ENCODE measurements at places on chromosomes 11 and 22.

DNA sequence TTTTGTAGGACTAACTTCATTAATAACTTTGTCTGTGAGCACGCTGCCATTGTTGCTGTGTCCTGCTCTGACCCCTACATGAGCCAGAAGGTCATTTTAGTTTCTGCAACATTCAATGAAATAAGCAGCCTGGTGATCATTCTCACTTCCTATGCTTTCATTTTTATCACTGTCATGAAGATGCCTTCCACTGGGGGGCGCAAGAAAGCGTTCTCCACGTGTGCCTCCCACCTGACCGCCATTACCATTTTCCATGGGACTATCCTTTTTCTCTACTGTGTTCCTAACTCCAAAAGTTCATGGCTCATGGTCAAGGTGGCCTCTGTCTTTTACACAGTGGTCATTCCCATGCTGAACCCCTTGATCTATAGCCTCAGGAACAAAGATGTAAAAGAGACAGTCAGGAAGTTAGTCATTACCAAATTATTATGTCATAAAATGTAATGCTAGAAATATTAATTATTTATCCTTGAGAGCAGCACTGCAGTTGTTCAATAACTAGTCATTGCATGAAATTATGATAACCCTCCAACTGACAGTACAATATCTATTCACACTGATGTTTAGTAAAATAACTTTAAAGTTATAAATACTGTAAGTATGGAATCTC, 46.4 kb upstream of the OR5D13 start:
- no peak overlapping the region for H3K4me3 ChIP-seq
- no peaks in the 10 kb centered on the region for H3K27me3 ChIP-seq
- H3K4me1 ChIP-seq: no peaks in the 10 kb centered on the region
- DNase-seq: no peak

GRCh38 chr11:69297787-69298266, 3.9 kb downstream of the MYEOV start:
- H3K36me3 ChIP-seq: no peaks in the 10 kb centered on the region
- H3K4me3 ChIP-seq: peak overlapping the region; percentile 41
- H3K4me1 ChIP-seq: peaks cover 74% of the 10 kb centered on the region
- no peaks in the 10 kb centered on the region for H3K27me3 ChIP-seq

GRCh38 chr11:72613977-72614376, 60.2 kb downstream of the PDE2A start:
- no peak overlapping the region for H3K4me3 ChIP-seq
- H3K4me1 ChIP-seq: peaks cover 17% of the 10 kb centered on the region
- H3K36me3 ChIP-seq: no peaks in the 10 kb centered on the region
- H3K27me3 ChIP-seq: peaks cover 15% of the 10 kb centered on the region
- DNase-seq: peak; percentile 57

GRCh38 chr11:132078264-132079076, 708.1 kb downstream of the NTM start:
- H3K4me1 ChIP-seq: no peaks in the 10 kb centered on the region
- no peaks in the 10 kb centered on the region for H3K36me3 ChIP-seq
- H3K27ac ChIP-seq: no peak overlapping the region
- no peaks in the 10 kb centered on the region for H3K27me3 ChIP-seq
- no peak for DNase-seq

DNA sequence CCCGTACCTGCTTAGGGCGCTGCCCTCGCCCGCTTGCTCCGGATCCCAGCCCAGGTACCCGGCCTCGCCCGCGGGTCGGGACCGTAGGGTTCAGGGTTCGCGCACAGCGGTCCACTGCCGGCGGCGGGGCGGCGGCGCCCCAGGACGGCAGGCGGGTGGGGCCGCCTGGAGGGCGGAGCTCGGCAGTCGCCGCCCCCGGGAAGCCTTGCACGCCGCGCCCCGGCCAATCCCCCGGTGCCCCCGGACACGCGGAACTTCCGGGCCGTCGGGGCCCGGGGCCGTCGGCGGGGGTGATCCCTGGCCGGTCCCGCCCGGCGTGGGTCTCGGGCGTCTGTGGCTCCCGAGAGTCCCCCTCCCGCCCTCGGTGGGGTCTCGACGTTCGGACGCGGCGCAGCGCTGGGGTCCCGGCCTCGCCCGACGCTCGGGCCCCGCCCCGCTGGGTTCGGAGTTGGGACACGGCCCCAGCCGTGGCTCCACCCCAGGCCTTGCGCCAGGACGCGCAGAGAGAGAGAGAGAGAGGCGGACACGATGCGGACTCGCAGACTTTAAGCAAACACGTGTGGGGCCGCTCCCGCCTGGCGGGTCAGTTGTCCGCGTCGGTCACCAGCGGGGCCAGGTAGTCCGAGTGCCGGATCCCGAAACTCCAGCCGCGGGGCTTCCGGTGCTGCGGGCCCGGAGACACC, at the start of gene TYMP:
Gene TYMP (minus strand): TSS at position 116 of the 683 bp plus-strand sequence. CDS start 303 bp downstream, outside the sequence.
- DNase-seq: peak; percentile 70
- peak within 1 kb of the TSS; percentile 80 for H3K4me3 ChIP-seq
- H3K4me1 ChIP-seq: peaks cover 77% of the 10 kb centered on the region
- H3K36me3 ChIP-seq: no peaks in the 10 kb centered on the region
- H3K27ac ChIP-seq: peak within 1 kb of the TSS; percentile 90

Data from CD4-positive, alpha-beta T cell (primary cell).